ENCODE measurements at places on chromosomes 4 and X.

DNA sequence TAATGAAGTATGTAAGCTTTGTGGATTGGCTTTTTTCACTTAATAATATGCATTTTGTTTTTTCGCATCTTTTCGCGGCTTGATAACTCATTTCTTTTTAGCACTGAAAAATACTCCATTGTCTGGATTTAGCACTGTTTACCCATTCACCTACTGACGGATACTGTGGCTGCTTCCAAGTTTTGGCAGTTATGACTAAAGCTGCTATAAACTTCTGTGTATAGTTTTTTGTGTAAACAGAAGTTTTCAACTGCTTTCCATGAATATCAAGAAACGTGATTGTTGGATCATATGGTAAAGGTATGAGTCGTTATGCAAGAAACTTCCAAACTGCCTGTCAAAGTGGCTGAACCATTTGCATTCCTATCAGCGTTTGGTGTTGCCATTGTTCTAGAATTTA lies 87.6 kb downstream of the BMP3 start:
- DNase-seq, result no peak

- no peak for DNase-seq
Measured at GRCh38 chr4:153904011-153904410, 115.1 kb upstream of the SFRP2 start.

- peak; percentile 9 for DNase-seq
Measured at GRCh38 chr4:1512738-1513660, 106.8 kb upstream of the NKX1-1 start.

DNA sequence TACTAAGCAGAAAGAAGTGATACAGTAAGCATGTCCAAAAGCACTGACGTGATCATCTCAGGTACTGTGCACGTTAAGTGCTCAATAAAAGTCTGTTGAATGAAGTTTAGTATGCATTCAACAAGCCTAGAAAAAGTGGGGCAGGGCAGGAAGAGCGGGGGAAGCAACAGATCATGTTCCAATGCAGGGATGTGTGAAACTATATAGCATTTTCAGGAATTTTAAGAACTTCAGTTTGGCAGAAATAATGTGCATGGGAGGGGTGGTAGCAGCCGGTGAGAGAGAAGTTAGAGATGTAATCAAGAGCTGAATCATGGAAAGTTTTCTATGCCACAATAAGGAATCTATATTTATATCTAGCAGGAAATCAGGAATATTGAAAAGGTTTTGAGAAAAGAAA lies 19.2 kb upstream of the CCNA2 start:
- no peak for DNase-seq

DNA sequence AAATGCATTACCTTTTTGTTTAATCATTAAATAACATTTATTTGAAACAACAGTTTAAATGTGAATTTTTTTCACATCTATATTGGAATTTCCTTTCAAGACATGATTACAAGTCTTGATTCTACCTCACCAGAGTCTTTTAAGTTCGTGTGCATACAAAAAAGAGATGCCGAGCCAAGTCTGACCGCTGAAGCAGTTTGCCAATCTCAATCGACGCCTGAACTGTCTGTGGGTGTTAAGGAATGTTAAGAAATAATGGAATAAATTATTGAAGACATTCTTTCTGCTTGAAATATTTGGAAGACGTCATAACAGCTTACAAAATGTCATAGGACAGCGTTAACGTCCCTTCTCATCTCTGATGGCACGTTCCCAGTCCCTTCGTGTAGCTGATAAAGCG lies 27.9 kb upstream of the TNIP3 start:
- peak; percentile 25 for DNase-seq

DNA sequence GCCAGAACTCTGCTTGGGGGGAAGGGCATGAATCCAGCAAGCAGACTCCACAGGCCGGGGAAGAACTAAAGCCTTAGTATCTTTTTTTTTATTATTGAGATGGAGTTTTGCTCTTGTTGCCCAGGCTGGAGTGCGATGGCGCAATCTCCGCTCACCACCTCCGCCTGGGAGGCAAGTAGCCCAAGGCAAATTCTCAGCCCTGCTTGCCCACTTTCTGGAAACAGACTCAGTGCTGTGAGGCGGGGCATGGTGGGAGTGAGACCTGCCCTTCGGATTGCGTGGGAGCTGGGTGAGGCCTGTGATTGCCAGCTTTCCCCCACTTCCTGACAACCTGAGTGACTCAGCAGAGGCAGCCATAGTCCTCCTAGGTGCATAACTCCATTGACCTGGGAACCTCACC lies 348.8 kb downstream of the GASK1B start:
- no peak for DNase-seq

GRCh38 chr4:145730026-145730425 lies 50.1 kb downstream of the C4orf51 start:
- DNase-seq, result no peak

- DNase-seq, result peak; percentile 77
Measured at GRCh38 chrX:49919617-49920016, 2.8 kb upstream of the CLCN5 start.

DNA sequence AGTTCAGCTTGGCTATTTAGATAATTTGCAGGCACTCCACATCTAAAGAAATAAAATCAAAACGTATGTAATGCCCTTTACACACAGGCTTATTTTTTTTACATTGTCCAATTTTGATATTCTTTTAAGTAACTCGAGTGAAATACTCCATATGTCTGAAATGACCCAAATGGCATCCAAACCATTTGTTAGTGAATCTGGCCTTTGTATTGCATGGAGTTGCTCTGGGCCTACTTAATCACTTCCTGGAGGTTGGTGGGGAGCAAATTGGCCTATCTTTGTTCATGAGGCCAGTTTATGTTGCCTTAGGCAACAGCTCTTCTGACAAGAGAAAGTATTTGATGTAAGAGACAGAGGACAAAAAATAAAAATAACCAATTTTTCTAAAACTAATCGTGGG lies 47.6 kb upstream of the TMEM131L start:
- DNase-seq, result peak; percentile 35

DNA sequence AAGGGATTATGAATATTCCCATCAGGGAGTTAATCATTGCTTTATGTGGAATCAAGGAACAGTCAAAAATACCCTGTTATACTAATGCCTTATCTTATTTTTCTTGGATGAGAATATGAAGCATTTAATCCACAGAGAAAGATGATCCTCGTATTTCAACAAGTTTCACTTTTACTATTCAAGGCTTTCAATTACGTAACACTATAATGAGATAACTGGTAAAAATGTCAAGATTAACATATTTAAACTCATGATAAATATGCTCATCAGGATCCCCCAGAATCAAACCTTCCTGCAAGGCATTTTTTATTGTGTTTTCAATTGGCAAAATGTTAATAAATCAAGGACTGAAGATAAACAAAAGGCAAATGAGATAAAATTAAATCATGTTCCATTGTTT lies 5.1 kb downstream of the ZXDA start:
- peak; percentile 25 for DNase-seq

DNA sequence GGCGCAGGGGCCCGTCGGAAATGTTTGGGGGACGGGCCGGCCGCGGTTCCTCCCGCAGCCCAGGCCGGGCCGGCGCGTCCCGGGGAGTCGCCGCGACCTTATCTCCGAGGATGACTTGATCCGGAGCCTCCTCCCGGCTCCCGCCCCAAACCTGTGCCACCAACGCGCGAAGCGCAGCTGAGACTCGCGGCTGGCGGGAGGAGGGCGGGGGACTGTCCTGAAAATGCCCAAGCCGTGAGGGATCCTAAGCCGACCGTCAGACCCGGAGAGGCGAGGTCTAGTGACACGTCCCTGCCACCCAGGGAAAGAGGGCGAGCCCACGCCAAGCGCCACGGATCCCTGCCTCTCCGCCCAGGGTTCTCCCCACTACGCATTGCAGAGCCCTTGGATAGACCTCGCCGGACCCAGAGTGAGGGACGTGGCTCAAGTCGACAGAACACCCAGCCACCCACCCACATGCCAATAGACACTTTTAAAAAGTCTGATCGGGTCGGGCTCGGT lies 26.9 kb downstream of the UTP14A start:
- no peak for DNase-seq

DNA sequence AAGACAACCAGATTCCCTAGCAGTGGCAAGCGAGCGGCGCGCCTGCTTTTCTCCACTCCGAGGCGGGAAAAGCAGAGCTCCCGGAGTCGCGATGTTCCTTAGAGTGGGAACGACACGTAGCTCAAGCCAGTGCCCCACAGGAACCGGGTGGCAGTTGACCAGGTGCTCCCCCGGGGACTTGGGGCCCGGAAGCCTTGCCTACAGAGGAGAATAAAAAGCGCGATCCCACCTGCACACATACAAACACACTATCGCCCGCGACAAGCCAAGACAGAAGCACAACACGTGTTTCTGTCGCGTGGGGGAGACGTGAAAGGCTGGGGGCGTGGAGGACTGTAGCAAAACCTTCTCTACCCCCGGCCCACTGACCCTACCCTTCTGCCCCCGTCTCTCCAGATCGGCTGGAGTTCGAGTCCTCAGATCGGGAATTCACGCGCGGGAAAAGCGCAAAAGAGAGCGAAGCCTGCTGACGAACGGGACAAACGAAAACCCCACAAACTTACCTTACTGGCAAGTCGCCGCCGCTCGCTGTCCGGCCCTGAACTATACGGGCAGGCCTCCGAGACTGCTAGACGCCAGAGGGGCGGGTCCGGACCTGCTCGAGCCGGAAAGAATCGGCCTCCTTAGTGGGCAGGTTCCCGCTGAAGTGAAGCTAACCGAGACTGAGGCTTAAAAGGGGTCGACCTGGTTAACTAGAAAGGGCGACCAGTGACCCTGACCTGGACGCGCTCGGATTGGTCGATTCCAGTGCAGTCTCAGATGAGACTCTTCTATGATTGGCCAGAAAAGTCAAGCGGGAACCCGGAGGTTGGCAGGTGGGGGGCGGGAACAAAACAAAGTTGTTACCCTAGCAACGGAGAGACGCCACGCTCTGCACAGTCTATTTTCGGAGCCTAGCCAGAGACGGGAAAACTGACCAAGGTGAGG lies at the start of the genes DNAAF6 and NUP62CL:
Gene DNAAF6, plus strand, starts transcription at position 842 of the 927 bp plus-strand sequence. CDS start 6,265 bp downstream, outside the sequence.
Gene NUP62CL, minus strand, starts transcription at position 664 of the 927 bp plus-strand sequence. CDS start 31,287 bp downstream, outside the sequence.
- peak; percentile 15 for DNase-seq

- DNase-seq, result no peak
Measured at GRCh38 chrX:152451731-152451980, 541 bp upstream of the GABRA3 start.

DNA sequence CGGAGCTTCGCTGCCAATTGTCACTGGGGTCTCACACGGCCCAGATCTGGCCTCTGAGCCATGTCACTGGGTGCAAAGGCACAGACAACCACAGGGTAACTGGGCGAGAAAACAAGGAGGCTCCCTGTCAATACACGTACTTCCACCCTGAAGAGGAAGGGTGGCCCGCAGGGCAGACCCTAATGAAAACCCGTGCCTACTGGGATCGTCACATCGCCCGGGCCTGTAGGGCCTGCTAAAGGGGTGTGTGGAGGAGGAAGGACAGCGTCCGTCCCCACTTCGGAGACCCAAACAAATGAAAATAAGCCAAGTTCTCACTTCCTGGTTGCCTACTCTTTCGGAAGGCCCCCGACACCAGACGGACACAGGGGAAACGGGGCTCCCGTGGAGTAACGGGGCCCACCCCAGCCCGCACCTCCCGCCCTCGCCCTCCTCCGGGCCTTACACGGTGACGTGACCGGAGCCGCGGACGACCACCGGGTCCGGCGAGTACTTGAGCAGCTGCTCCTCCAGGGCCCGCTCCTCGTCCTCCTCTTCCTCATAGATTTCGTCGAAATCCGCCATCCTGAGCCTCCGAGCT lies 578 bp downstream of the CHIC2 start:
- DNase-seq, result peak; percentile 29

DNA sequence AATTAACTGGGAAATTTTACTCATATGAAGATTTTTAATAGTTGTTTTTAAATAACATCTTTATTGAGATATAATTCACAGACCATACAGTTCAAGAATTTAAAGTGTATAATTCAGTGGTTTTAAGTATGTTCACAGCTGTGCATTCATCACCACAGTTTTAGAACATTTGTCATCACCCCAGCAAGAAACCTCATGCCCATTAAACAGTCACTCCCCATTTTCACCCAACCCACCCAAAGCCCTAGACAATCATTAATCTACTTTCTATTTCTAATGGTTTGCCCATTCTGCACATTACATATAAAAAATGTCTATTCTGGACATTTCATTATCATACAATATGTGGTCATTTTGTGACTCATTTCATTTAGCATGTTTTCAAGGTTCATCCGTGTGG lies 2.8 kb downstream of the UPRT start:
- no peak for DNase-seq

- DNase-seq, result no peak
Measured at GRCh38 chr4:78525559-78525958, 26.0 kb upstream of the ANXA3 start.

DNA sequence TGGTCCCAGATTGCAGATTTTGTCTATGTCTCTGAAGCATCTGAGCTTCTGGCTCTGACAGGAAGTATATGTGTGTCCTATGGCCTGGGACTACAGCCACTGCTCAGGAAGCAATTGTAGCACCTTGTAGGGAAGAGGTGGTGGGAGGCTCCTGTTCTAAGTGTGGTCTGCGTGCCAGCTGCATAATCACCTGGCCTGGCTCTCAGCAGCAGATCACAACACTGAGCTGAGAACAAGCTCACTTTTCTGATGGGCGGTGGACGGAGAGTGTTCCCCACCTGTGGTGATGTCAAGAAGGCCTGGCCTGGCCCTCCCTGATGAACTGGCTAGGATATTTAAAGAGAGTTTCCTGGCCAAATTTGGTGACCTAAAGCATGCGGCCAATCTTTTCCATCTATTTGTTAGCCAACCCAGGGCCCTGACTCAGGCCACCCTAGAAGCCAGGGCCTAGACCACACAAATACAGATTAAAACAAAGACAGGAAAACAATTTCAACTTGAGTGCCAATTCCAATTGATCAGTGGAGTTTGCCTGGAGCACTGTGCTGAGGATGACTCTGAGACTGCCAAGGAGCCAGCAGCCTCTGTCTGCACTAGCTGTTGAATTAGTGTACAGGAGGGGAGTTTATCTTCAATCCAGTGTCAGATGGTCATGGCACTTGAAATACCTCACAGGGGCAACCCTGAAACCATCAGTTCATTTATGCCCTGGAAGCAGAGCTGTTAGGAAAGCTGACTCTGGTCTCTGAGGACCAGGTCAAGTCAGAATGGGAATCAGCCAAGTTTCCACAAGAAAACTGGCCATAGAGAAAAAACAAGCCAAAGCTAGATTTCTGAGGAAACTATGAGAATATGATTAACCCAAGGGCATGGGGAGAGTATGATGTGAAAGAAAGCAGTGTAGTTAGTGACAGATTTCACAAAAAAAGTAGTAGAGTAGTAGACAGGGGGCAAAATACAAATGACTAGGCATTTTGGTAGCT lies 47.4 kb downstream of the PRDM5 start:
- DNase-seq, result peak; percentile 33

- no peak for DNase-seq
Measured at GRCh38 chr4:73589887-73590801, 30.1 kb downstream of the RASSF6 start.

DNA sequence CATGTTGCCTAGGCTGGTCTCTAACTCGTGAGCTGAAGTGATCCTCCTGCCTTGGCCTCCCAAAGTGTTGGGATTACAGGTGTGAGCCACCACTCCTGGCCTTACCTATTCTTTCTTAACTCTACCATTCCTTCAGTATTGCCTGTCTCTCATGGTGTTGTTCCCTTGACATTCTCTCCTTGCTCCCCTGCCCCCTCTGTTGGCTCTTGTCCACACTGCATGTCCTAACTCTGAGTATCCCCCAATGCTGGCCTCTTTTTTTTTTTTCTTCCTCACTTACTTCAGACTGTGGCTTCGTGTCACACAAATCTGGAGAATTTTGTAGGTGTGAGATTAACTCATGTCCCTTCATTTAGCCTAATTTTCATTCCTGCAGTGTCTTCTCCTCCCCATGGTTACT lies 22.9 kb upstream of the FRMPD4 start:
- no peak for DNase-seq
